DMS79 treated with DMSO at 0.1 percent for 48 hours (cell line): ENCODE measurements at places on chromosomes 6 and 20.

GRCh38 chr20:24950836-24951525, 1.9 kb downstream of the CST7 start:
- peak; percentile 5 for DNase-seq

DNA sequence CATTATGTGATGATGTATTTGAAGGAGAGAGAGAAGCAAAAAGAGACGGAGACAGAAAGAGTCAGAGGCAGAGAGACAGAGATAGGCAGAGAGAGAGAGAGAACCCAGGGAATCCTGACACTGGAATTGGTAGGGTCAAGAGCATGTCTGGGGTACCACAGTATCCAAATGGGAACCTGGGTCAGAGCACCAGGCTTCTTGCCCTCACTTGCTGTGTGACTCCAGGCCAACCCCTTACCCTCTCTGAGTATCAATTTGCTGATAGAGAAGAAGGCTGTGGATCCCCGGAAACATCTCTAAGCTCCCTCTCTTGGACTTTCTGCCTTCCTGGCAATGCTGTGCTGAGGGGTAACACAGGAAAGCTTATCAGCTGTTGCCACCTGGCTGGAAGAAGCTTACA, 385.3 kb upstream of the SULF2 start:
- DNase-seq, result no peak

GRCh38 chr6:131061041-131061750, 1.8 kb downstream of the EPB41L2 start:
- DNase-seq, result no peak

- no peak for DNase-seq
Measured at GRCh38 chr20:40160097-40160550, 528.9 kb downstream of the MAFB start.

DNA sequence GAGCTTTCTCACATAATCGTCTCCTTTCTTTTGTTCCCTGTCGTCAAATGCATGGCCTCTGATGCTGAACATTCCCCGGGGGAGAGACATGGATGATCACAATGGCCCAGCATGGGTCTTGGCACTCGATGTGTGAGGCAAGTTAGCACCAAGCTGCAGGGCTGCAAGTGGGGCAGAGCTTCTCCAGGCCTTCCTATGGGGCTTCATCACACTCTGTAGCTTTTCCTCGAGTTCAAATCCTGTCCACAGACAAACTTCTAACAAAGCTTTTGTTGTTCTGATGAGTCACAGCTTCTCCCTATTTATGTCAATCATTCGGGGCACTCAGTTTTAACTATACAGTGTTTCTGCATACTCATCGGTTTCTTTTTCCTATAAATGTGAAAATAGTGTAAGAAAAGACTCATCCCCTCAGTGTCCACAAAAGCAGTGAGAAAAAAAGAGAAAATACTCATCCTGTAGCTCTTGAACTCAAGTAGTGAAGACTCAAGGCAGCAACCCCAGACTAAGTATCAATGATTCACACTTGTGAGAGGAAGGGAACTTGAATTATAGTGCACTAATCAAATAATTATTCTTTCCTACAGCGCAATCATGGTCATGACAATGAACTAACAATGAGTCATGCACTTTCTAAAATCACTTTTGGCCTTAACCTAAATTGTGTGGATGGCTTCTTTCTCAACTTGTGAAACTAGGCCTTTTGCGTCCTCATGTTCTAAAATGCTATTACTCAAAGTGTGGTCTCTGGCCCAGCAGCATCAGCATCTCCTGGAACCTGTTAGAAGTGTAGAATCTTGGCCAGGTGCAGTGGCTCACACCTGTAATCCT, 68.4 kb upstream of the NOX3 start:
- DNase-seq, result no peak

- DNase-seq, result no peak
Measured at GRCh38 chr6:134172706-134173365, 120.4 kb upstream of the SLC2A12 start.

- no peak for DNase-seq
Measured at GRCh38 chr6:11214084-11214833, 18.2 kb downstream of the NEDD9 start.

GRCh38 chr20:56343861-56344381, 14.9 kb upstream of the FAM210B start:
- no peak for DNase-seq

- no peak for DNase-seq
Measured at GRCh38 chr6:131000544-131000943, 62.5 kb downstream of the EPB41L2 start.

GRCh38 chr6:40906759-40907158, 132.3 kb downstream of the UNC5CL start:
- DNase-seq, result no peak

- DNase-seq, result no peak
Measured at GRCh38 chr6:169976301-169977081, 225.1 kb downstream of the ERMARD start.

DNA sequence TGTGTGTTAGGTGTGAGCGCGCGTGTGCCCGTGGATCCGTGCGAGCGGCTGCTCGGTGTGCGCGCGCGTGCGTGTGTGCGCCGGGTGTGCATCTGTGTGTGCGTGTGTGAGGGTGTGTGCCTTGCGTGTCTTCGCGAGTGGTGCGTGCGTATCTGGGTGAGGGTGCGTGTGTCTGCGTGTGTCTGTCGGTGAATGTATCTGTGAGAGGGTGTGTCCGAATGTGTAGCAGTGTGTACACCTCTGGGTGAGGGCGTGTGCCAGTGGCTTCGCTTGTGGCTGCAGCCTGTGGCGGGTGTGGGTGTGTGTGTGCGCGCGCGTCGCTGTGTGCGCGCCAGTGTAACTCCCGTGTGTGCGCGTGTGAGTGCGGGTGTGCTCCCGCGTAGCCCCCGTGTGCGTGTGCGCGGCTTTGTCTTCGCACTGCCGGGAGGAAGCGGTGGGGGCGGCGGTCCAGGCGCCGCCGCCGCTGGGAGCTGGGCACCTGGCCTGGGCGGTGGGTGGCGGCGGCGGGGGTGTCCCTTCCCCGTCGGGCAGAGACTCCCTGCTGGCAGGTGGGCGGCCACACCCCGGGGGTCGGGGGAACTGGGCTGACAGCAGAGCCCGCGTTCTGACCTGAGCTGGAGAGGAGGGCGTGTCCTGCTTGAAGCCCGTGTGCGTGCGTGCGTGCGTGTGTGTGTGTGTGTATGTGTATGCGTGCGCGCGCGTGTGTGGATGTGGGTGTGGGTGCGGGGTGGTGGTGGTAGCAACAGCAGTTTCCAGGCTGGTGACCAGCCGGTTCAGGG, 61.3 kb upstream of the EPB41L1 start:
- DNase-seq, result no peak
